ENCODE measurements at places on chromosomes 4 and X.

GRCh38 chr4:32858971-32859370 lies 2138.8 kb downstream of the PCDH7 start:
- no peak for DNase-seq

- no peak for DNase-seq
Observed at GRCh38 chr4:66562276-66562806, 892.1 kb upstream of the EPHA5 start.

DNA sequence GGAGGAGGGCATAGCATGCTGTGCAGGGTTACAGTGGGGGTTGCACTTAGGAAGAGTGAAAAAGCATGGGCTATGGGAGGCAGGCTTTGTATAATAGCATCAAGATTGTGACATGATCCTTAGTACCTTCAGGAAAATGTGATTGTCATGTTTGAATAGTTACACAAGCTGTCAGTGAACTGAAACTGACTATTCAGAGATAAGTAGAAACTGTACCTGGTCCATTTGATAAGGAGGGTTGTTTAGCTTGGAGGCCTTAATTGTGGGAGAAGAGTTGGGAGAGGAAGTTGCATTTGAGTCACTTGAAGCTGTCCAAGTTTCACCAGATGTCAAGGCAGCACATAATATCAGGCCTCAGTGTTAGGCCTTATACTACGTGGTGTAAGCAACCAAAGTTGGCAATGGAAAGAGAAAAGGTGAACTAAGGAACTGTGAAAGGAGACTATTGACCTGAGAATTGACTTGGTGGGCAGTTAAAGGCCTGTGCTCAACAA lies 85.0 kb downstream of the TEX13C start:
- no peak for DNase-seq

GRCh38 chrX:72269671-72270251 lies 7.3 kb downstream of the RPS4X start:
- DNase-seq: no peak

DNA sequence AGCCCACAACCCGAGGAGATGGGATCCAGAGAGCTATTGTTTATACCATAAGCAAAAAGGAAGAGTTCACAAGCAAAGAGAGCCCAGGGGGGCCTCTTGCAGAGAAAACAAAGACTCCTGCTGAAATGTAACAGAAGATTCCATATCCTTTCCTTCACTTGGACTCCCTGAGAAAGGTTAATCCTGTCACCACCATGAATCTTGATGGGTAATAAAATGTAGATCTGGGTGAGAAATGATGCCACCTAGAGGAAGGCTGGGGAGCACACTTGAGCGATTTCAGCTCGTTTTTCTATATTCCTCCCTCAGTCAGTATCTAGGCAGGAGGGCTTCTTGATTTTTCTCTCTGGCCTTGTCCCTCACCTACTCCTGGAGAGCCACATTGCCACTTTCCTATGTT lies 10.2 kb upstream of the KCNE5 start:
- DNase-seq: no peak

GRCh38 chr4:15037923-15038541 lies 35.8 kb downstream of the CPEB2 start:
- no peak for DNase-seq

- DNase-seq: no peak
Observed at GRCh38 chr4:45638641-45639040, 485.2 kb downstream of the GABRG1 start.

DNA sequence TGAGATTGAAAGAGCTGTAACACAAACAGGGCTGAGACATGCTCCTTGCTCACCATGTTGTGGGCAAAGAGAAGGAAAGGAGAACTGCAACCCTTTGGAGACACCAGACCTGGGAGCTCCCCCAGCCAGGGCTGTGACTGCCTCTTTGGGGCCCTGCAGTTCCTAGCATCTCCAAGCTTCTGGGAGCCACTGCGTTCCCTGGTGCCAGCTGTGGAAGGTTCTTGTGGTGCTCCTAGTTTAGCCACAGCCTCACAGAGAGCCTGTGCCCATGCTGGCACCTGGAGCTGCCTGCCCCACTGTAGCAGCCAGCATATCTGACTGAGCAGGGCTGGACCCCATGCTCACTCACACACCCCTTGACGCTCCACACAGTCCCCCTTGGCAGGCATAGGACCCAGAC lies 141.7 kb downstream of the PDHA2 start:
- no peak for DNase-seq

- DNase-seq: peak; percentile 25
Observed at GRCh38 chr4:1410491-1411325, 4.5 kb upstream of the NKX1-1 start.

DNA sequence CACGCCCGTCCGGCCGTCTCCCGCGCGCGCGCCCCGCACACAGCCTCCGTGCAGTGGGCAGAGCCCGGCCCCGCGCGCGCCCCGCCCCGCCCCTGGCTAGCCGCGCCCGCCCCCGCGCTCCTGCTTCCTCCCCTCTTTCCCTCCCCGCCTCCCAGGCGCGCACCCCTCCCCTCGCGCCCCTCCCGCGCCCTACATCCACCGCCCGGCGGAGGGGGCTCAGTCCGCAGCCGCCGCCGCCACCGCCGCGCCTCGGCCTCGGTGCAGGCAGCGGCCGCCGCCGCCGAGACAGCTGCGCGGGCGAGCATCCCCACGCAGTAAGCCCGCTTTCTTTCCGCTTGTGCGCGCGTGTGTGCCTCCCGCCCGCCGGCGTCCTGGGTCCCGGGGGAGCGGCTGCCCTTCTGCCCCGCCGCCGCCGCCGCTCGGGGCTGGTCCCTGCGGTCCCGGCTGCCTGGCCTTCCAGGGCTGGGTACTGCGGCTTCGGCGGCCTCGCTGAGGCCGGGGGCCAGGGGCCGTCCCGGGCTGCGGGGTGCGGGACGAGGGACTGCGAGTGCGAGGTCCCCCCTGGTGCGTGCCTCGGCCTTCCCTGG lies at the start of gene FHL1:
FHL1 (plus strand) TSS at position 219 of the 587 bp plus-strand sequence.
- peak; percentile 33 for DNase-seq

- no peak for DNase-seq
Observed at GRCh38 chr4:89067417-89067816, 10.4 kb upstream of the FAM13A start.

DNA sequence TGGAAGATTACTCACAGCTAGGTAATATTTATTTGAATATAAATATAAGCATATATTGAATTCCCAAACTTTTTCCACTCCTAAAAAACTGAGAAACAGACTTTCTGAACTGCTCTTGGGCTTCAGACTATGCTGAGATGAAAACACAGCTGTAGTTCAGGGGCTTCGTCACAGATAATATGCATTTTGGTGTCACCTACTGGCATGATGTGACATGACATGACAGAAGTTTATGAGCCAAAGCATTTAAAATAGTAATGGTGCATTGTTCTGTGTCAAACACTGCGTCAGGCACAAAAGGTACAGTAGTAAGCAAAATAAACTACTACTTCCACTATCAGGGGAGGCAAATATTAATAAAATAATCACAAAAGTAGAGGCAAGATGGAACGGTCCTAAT lies 171.3 kb downstream of the BTC start:
- no peak for DNase-seq

GRCh38 chr4:22299678-22300077 lies 216.2 kb downstream of the ADGRA3 start:
- DNase-seq: no peak

DNA sequence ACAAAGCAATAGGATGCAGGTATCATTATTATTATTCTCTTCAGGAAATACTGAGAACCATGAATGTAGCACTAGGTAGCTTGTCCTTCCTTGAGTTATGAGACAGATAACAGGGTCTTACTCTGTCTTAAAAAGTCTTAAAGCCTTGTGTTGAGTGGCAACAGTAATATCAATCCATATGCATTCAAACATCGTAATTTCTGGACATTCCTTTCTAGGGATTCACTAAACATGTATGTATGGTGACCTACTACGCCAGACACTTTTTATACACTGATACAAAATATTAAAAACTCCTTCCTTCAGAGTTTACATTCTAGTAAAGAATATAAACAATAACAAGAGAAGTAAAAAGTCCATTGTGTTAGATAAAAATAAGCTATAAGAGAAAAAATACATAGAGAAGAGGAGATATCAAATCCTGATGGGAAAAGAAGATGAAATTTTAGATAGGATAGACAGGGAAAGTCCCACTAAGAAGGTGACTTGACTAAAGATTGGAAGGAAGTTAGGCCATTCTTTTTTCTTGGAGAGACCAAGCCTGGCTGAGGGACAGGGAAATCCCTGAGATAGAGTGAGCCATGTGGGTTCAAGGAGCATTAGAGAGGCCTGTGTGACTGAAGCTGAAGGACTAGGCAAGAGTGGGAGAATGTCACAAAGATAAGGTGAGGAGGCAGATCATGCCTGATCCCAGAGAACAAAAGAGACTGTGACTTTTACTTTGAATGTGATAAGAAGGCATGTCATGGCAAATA lies 5.0 kb upstream of the DDX60L start:
- DNase-seq: no peak

DNA sequence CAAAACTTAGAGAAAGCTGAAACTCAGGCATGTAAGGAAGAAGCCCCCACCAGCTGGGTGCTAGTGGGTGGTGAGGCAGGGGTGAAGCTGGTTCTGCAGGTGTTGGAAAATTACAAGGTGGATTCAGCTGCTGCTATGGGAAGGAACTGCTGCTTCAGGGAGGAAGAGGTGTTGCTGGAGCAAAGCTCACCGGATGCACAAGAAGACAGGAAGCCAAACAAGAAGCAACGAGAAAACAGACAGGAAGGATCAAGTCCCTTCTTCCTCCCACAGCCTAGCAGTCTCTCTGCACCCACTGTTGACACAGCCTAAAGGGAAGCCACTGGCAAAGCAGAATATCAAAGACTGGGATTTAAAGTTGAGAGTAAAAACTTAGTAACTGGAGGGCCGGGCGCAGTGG lies 100.2 kb upstream of the JADE1 start:
- DNase-seq: no peak

DNA sequence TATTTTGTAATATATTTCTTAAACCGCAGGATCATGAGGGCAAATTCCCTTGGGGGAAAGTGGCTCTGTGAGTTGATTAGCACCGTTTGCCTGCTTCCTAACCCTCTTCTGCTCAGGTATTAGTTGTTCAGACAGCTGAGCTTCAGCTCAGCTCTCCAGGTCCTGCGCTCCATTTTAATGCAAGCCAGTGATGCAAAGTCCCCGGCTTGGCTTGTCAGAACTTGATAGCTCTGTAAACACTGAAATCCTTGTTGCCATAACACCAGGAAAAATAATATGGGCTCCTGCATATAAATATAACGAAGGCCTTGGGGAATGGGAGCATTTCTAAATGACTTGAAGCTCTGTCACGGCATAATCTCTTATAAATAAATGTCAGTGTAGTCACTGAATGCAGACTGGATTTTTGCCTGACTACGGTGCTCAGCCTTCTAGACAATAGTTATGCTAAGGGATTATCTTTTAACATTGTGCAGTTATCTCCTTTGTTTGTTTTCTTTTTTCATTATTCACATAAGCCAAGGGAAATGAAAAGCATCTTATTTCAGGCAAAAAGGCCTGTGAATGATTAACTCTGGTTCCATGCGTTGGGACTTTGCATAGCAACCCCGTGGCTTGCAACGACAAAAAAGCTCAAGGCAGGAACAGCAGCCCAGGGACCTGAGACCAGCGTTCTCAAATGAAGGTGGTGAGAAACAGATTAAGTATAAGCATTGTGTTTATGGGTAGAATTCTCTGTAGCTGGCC lies 253.2 kb downstream of the SPRY1 start:
- no peak for DNase-seq

GRCh38 chr4:65789805-65790204 lies 119.5 kb upstream of the EPHA5 start:
- no peak for DNase-seq

- DNase-seq: no peak
Observed at GRCh38 chr4:6529021-6529420, 46.0 kb upstream of the MAN2B2 start.

- no peak for DNase-seq
Observed at GRCh38 chr4:167234316-167234881, at the start of gene SPOCK3. SPOCK3 (minus strand) TSS chr4:167234494.

DNA sequence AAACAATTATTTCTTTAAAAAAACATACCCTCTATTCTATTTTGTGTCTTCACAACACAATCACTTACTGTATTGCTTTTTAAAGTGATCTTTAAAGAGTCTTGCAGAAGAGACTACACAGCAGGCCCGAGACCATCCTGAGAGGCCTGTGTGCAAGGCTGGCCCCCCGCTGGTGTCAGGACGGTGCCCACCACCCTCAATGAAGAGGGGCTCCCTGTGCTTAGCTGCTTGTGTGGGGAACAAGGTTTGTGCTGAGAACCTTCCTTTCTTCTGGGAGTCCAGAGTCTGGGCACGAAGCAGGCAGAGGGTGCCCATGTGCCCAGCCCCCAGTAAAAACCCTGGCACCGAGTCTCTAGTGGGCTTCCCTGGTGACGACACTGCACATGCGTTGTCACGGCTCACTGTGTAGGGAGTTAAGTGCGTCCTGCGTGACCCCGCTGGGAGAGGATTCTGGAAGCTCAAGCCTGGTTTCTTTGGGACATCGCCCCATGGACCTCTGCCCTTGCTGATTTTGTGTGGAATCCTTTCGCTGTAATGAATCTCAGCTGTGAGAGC lies 22.0 kb downstream of the RGS12 start:
- no peak for DNase-seq

DNA sequence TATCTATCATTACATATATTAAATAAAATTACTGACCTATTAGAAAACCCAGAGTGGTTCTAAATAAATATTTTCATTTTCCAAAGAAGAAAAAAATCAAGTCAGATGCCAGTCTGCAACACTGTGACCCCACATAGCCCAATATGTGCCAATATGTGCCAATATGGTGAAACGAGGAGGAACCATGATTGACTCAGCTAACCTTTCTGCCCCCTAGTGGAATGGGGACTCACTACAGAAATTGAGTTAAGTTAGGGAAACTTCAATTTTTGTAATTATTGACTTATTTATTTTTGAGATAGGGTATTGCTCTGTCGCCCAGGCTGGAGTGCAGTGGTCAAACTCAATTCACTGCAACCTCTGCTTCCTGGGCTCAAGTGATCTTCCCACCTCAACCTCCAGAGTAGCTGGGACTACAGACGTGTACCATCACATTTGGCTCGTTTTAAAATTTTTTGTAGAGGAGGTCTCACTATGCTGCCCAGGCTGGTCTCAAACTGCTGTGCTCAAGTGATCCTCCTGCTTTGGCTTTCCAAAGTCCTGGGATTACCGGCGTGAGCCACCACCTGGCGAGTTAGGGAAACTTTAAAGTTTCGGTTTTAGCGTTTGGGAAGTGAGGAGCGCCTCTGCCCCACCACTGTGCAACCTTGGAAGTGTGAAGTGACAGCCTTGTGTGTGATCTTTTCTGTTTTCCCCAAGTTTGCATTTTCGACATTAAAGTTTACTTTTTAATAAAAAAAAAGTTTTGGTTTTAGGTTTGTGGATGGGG lies 116.8 kb upstream of the SHISA3 start:
- DNase-seq: no peak

- DNase-seq: no peak
Observed at GRCh38 chr4:156196722-156197121, 243.1 kb upstream of the CTSO start.

GRCh38 chr4:159606835-159607234 lies 504.0 kb downstream of the RAPGEF2 start:
- no peak for DNase-seq

- DNase-seq: no peak
Observed at GRCh38 chrX:22037911-22038537, 5.9 kb downstream of the PHEX start.

All from stimulated activated CD4-positive, alpha-beta T cell treated with anti-CD3 and anti-CD28 coated beads, TNF-alpha, amount 100 ng/mL, for 1 hour (primary cell).